ENCODE measurements at places on chromosomes 16 and 17.

- DNase-seq: no peak
Measured at GRCh38 chr17:47884905-47885730, 10.9 kb upstream of the SP2 start.

DNA sequence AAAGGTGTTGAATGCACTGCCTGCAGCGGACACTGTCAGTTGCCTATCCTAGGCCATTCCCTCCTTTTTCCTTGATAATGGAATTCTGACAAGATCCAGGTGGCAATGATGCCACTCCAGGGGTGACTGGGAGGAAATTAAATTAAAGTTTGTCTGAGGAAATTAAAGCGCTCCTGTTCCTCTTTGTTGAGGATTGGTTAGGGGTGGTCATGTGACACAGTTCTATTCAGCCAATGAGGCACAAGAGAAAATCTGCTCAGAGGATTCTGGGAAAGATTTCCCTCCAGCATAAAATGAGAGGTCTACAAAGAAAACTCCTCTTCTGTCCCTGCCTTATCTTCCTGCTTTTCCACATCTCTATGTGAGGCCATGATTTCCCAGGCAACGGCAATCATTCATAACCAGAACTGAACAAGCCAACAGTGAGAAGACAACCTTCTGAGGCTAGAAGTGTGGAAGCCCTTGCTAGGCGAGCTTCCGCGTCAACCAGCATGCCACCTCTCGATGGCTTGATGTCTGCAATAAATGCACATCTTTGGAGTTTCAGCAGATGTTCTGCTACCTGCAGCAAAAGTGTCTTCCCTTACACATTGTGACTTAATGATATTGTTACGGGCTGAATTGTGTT is 5.6 kb upstream of the BCO1 start:
- no peak for DNase-seq

DNA sequence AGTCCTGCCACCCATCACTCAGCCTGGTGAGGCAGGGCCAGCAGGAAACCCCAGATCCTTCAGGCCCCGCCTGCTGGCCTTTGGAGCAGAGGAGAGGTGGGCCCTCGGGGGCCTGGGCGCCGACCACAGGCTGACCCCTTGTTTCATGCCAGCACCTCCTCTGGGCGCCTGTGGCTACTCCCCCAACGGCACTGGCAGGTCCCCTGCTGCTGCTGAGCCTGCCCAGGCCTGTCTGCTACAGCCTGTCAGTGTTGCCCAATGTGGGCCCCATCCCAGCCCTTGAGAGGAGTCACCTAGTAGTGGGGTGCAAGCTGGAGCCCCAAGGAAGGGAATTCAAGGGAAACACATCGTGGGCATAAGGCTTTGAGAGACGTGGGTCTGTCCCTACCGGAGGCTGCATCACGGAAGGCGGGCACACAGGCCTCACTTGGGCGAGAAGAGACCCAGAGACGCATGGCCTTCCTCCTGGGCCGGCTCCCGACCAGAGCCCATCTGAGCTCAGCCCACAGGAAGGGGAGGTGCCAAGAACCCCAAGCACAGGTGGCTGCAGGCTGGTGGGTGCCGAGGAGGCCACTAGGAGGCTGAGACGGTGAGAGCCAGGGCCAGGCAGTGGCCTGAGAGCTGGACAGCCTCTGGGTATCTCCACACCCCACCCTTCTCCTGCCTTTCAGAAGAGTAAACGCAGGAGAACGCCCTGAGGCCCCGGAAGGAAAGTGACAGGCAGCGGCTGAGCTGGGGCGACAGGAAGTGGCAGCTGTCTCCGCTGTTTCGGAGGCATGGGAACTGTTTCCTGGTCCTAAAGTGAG is 8.0 kb upstream of the FASN start:
- DNase-seq: no peak

- DNase-seq: no peak
Measured at GRCh38 chr16:50972876-50973275, 178.2 kb downstream of the SALL1 start.

GRCh38 chr16:72241930-72242329 is 70.0 kb upstream of the PMFBP1 start:
- DNase-seq: no peak

DNA sequence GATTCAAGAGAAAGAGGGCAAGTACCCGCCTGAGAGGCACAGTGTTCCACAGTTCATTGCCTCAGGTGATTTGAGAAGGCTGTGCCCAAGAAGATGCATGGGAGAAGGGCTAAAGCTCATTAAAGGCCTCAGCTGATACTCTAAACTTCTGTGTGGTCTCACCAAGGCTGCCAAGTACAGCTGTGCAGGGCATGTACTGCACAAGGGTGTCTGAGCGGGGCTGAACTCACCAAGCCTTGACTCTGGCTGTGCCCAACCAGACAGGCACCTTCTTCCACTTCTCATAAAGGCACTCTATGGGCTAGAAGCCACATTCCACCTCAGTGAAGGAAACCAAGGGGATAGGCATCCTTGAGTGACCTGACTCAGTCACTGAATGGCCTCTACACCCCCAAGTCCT is 12.7 kb downstream of the LRRC75A start:
- no peak for DNase-seq

DNA sequence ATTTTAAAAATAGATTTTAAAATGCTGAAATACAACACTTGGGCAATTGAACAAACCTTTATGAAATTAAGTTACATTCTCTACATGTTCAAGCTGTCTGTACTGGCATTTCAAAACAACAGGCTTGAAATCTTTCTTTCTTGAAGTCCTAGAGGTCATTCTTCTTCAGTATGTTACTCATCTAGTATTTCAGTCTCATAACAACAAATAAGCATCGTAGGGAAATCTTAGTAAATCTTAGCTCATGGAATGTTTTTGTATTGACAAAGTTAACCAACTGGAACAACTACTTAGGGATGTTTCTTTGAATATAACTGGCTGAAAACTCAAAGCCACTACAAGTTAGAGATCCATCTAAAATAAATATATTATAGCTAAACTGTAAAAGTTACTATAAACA is 96.6 kb downstream of the KIF2B start:
- no peak for DNase-seq

- no peak for DNase-seq
Measured at GRCh38 chr17:73697872-73698271, 53.6 kb upstream of the SDK2 start.

DNA sequence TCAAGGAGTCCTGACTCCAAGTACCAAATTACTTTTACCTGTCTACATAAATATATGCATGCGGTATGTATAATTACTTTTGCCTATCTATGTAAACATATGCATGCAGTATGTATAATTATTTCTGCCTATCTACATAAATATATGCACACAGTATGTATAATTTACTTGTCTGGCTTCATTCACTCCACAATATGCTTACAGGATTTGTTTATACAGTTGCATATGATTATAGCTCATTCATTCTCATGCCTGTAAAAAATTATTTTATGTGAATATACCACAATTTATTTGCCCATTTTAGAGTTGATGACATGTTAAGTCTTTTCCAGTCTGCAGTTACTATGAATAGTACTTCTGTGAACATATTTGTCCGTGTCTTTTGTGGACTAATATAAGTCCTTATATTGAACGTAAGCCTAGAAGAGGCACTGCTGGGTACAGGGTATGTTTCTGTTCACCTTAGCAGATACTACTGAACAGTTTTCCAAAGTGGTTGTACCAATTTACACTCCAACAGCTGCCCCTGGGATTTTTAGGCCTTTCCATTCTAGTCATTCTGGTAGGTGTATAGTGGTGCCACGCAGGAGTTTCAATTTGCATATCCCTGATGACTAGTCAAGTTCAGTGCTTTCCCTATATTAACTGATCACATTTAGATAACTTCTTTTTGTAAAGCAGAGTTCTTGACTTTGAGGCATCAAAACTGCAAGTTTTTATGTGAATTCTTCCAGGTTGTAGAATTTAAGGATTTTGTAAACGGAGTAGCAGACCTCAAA is 47.0 kb downstream of the MARVELD3 start:
- no peak for DNase-seq

DNA sequence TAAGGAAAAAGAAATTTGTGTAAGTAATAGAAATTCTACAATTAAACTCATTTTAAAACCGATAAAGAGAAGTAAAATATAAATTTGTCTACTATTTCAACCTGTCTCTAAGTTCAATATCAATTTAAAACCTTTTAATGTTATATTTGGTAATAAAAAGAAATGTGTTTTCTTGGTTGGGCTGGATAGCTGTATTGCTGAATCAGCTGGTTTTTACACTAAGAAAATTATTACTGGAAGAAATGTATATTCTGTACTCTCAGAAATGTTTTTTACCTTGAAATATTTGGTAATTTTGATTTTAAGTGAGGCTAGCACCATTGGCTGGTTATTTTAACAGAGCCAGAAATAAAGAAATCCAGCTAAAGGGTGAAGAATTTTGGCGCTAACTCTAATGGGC is 87.1 kb upstream of the CNTNAP4 start:
- no peak for DNase-seq

GRCh38 chr17:77427391-77427991 is 286.7 kb downstream of the SEC14L1 start:
- DNase-seq: no peak

- no peak for DNase-seq
Measured at GRCh38 chr16:85350973-85351372, 238.7 kb upstream of the CIBAR2 start.

- DNase-seq: no peak
Measured at GRCh38 chr17:48254896-48255295, 147.3 kb downstream of the SNX11 start.

DNA sequence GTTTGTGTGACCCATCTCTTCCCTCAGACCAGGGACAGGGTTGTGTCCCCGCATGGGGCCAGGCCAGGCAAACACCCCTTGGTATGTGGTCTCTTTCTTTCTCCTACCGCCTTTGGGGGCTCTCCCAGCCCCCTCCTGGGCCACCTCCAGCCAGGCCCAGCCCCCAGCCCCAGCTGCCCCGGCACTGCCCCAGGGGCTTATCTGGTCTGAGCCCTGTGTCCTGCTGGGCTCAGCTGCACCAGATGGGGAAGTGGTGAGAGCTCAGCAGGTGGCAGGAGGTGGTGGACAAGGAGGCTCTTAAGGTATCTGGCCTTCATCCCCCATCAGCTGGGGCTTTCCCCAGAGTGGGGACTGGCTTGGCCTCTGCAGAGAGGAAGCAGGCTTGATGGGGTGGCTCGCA is 8.7 kb downstream of the ADAM11 start:
- DNase-seq: no peak

GRCh38 chr17:29263916-29264315 is 17.3 kb downstream of the CRYBA1 start:
- no peak for DNase-seq

GRCh38 chr17:48770954-48771353 is 42.4 kb upstream of the HOXB13 start:
- no peak for DNase-seq

- no peak for DNase-seq
Measured at GRCh38 chr16:72666267-72666666, 381.7 kb downstream of the ZFHX3 start.

DNA sequence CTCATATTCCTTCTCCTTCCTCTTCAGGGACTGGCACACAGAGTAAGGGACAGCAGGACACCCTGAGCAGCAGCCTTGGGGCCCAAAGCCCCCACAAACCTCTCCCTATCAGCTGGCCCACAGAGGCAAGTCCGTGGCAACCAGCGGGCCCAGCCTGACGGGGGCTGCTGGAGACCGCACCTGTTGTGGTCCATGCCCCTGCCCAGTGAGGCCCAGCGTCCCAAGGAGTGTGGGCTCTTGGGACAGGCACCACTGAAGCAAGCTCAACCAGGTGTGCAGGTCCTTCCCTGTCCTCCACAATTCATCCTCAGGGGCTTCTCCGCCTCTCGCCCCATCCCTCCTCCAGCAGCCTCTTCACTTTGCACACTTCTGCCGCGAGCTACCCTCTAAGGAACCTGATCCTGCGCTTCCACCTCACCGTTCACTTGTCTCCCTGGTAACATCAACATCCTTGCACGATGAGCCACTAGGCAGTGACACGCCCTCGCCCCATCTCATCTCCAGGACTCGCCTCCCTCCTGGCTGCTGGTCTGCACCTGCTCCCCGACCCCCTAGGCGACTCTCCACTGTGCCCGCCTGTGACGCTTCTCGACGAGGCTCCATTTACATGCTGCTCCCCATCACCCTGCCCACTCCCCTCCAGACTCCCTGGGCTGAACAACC is 12.7 kb downstream of the MNT start:
- no peak for DNase-seq

- no peak for DNase-seq
Measured at GRCh38 chr16:58120234-58120633, 8.9 kb downstream of the CFAP20 start.

DNA sequence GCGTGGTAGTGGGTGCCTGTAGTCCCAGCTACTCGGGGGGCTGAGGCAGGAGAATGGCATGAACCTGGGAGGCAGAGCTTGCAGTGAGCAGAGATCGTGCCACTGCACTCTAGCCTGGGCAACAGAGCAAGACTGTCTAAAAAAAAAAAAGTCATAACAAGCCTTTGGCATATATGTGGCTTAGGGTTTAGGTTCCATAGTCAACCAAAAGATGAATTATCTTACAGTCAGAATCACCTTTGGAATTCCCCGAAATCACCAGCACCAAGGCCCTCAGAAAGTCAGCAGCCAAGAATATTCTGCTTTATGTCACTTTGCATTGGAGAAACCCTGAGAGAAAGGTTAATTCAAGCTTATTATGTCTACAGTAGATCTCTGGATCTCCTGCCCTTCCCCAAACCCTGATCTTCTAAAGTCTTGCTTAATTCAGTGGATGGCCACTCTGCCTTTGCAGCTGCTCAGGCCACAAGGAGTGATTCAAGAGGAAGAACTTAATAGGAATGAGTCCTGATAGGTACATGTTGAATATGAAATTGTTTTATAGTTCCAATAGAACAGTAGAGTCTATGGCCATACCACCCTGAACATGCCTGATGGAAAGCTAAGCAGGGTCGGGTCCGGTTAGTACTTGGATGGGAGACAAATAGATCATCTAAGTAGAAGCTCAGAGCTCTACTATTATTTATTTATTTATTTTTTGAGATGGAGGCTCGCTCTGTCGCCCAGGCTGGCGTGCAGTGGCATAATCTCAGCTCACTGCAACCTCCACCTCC is 196.0 kb upstream of the CACNG5 start:
- no peak for DNase-seq

DNA sequence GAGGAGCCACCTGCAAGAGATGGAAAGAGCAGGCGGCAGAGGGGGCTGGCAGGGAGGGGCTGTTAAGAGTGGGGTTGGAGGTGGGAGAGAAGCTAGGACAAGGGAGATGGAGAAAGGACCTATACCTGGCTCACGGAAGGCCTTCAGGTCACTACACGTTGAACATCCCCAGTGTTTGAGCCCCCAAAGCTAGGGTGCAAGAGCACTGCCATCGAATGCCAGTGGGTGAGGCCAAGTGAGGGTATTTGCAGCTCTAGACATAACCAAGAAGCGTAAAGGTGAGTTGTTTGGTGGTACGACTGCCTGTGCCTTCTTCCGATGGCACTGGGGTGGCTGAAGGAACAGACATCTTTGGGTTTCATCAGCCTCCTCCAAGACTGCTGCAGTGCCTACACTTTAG is 17.0 kb upstream of the HERPUD1 start:
- DNase-seq: no peak

DNA sequence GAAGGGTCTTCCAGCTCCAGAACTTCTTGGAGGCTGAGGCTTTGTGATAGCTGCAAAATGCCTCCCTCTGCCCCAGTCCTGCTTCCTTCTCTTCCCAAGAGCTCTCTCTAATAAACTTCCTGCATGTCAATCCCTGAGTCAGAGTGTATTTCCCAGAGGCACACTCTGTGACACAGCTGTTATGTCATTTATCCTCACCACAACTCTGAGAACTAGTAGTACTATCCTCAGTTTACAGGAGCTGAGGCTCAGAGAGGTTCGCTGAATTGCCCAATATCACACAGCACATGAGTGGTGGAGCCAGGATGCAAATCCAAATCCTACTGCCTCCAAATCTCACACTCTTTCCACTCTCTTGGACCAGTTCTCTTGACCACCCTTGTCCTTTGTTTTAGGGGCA is 20.0 kb downstream of the UNC45B start:
- DNase-seq: no peak

- no peak for DNase-seq
Measured at GRCh38 chr16:84247844-84248243, 8.0 kb upstream of the KCNG4 start.

Data from stimulated activated CD4-positive, alpha-beta T cell treated with anti-CD3 and anti-CD28 coated beads, Interleukin-15, amount 100 ng/mL, for 48 hours (primary cell).